ENCODE measurements at places on chromosomes 2 and 18.

- DNase-seq, result peak; percentile 72
Measured at GRCh38 chr2:86337244-86337835, at the start of gene REEP1. Gene REEP1 (minus strand): TSS chr2:86337626. CDS start chr2:86337510, 116 bp downstream.

DNA sequence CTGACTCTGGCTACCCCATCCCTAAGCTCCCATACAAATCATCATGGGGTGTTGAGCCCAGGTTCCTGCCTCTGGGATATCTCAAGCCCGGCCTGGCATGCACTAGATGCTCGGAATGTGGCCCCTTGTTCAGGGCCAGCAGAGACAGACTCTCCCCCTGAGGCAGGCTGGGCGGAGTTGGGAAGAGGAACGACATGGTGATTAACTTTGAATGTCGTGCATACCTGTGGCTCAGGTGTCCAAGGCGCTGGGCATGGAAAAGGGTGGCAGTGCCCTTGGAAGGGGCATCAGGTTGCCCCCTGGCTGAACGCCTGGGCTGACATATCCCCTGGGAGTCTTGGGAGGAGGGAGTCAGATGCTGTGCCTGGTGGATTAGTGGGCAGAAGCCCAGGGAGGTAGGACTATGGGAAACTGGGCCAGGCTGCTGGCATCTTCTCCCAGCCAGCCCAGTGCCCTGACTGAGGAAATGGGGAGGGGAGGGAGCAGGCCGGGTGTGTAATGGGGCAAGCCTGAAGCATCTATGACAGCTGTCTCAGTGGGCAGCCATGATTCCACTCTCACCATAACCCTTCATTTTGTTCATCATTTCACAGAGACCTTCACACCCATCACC is 57.8 kb upstream of the OTOF start:
- no peak for DNase-seq

DNA sequence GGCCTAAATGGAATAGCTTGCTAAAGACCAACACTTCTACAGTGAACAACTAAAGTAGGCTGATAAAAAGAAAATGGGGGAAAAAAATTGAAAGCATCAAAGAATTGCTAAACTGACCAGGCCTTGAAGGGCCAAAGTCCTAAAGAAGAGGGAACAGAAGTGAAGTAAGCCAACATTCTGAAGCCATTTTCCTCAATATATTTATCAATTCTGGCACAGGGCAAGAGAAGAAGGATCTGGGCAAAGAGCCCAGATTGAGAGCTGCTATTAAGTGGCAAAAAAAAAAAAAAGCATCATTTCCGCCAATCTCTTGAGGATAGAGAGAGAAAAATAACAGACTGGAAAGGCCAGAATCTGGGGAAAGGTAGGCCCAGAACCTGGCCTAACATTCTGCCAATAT is 25.7 kb downstream of the FANCL start:
- no peak for DNase-seq

DNA sequence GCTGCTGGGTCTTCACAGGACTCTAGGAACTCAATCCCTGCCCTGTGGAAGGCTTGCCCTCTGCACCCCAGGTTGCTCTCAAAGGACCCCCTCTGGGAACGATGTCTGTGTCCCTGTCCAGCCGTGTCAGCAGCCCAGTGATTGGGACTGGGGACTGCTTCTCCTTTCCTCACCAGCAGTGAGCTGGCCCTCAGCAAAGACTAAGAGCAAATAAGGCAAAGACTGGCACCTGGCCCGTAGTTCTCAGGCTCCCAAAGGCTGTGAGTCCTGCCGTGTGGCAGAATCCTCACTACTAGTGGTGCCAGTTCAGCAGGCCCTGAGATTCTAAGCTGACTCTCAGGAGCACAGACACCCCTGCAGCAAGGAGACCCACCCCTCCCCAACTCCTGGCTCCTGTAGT is 47.8 kb downstream of the TMEM163 start:
- no peak for DNase-seq

- DNase-seq, result no peak
Measured at GRCh38 chr2:446963-447530, 159.2 kb upstream of the ALKAL2 start.

DNA sequence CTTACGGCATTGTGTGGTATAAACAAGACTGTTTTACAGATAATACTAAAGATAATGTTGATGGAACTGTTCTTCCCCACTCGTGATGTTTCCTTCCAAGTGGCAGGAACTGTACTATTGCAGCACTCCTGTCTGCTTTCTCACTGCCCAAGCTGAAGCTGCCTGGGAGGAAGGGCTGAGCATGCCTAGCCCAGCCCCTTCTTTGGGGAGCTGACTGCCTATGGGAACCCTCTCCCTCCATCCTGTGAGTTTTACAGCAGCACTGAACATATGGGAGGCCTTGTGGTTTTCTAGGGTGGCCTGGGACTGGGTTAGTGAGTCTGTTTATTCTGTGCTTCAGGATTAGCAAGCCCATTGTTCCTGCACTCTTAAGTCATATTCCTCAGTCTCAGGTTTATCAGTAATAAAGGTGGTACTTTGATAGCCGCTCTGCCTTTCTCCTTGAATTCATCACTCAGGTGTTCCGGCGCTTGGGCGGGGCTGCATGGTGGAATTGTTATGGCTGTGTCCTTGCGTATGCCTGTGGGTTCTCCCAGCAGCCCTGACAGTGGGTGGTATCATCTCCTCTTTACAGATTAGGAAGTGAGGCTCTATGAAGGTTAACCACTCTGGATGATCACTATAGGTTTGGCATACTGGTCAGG is 379.7 kb downstream of the PTPRM start:
- no peak for DNase-seq

- peak; percentile 31 for DNase-seq
Measured at GRCh38 chr2:151905963-151906632, 77.9 kb upstream of the ARL5A start.

DNA sequence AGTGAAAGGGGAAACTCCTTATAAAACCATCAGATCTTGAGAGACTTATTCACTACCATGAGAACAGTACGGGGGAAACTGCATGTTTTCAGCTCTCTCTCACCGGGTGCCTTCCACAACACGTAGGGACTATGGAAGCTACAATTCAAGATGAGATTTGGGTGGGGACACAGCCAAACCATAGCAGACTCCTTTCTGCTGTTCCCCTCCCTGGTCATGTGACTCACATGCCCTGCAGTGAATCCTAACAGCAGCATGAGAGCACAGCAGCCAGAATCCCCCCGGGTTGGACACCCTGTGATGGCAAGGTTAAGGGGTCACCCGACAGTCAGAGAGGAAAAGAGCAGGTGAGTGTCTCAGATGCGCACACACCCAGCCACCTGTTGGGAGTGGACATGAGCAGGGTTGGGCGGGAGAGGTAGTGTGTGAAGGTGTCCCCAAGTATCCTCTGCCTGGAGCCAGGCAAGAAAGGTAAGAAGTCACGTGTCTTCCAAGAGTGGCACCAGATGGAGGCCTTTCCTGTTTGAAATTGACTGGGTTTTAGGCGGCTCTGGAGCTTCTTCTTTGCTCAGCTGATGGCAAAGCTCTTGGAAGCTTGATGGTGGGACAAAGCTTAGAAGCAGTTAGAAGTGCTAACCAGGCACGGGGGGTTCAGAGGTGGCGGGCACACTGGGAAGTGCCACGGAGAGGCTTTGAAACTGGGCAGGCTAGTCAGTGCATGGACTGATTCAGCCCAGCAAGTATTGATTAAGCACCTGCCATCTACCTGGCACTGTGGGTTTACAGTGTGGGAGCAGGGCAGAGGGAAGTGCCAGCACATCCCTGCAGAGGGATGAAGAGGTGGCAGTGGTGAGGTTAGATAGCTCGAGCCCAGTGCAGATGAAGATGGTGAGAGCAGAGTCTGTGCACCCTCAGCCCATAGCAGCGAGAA is 68.7 kb downstream of the RHOB start:
- DNase-seq, result no peak

- DNase-seq, result no peak
Measured at GRCh38 chr2:137096693-137097092, 331.3 kb downstream of the THSD7B start.

- DNase-seq, result peak; percentile 73
Measured at GRCh38 chr2:85133751-85134254, 611 bp downstream of the TCF7L1 start.

- peak; percentile 69 for DNase-seq
Measured at GRCh38 chr18:63073481-63073880, 246.1 kb downstream of the BCL2 start.

GRCh38 chr2:127428057-127428814 is 10.0 kb downstream of the PROC start:
- no peak for DNase-seq

DNA sequence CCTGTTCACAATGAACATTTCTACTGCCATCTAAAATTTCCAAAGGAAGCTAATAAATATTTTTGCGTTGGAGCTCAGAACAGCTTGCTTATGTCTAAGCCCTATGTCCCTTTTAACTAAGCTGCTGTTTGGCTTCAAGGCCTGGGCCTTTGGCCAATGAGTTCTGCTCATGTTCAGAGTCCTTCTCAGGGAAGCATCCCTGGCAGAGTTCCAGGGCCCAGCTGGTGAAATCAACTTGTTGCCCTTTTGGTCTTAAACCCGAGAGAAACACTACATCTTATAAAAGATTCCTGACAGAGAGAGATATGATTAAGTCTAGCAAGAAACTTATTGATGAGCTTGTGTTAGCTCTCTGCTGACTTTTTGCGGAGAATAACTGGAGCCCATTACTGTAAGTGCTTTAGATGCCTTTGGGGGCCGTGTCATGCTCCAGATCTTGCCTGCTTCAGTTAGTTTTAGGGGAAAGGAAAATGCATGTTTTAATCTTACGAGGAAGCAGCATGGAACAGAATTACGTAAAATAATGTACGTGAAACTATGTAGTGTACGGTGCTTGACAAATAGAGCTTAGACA is 102.5 kb upstream of the NOSTRIN start:
- DNase-seq, result no peak

DNA sequence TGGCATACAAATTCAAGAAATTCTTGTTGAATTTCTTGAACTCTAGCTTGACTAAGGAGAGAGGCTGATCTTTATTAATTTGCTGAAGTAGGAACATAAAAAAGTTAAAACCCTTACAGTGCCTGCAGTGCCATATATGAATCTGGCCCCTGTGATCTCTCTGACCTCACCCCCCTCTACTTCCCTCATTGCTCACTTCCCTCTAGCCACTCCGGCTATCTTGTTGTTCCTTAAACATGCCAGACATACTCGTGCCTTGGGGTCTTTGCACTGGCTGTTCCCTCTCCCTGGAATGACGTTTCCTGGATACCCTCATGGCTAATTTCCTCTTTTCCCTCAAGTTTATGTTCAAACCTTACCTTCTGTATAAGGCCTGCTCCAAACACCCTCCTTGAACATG is 246.3 kb upstream of the SIX2 start:
- DNase-seq, result no peak

DNA sequence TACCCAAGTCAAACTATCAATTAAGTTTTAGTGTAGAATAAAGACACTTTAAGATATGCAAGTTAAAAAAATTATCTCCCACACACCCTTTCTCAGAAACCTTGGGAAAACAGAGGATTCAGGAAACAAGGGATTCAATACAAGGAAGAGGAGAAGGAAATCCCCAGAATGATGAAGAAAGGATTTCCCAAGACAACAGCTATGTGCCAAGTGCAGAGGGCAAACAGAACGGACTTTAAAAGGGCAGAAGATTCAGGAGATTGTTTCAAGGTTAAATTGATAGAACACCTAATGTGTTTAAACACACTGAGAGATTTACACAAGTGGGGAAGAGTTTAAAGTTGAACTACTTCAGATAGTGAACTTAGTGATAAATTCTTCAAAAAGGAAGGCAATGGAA is 71.5 kb upstream of the EPAS1 start:
- no peak for DNase-seq

DNA sequence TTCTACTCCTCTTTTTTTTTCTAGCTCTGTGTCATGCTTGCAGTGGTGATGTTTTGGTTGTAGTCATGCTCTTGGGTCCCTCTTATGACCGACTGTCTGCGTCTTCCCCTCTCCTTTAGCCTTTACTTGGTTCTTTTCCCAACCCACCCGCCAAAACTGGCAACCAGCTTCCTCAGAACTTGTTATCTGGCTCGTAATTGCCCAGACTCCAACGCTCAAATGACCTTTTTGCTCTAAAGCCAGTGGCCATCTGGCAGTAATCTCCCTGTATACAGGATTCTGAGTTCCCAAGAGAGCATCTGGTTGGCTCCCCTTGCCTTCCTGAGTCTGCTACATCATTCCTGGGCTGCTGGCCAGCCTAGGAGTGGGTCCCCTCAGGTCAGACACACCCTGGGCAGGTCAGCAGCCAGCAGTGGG is 147.2 kb downstream of the MGAT5 start:
- DNase-seq, result no peak

DNA sequence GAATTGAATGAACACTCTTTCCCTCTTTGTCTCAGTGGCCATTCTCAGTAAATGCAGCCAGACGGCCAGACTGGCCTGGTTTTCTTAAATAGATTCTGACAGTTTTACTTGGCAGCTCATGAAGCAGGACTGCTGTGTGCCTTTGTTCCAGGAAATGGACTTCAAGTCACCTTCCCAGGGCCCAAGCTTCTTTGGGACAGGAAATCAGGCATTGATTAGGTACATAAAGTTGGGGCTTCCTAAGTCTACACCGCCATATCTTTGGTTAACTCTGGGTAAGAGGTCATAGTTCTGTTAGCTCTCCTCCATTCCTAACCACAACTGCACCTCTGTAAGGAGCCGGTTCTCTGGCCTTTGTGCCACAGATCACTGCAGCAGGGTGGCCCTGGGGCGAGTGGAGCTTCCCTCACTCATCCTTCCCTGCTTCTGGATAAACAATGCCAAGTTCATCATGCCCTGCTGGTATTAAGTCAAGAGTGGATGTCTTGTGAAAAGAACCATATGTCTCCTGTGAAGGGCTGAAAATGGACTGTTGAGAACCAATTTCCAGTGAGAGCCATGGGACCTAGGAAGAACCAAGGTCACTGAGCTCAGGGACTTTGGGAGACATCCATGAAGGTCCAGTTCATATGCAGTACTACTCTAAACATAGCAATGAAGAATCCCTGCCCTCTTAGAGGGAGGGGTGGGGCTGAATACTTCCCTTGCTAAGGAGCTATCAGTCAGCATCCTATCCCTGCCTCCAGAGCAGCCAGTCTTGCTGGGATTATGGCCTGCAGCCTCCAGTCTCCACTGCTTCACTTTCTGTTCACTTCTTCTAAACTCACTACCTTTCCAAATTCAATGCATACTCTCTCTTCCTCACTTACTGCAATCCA is 122.6 kb upstream of the XPO1 start:
- no peak for DNase-seq

DNA sequence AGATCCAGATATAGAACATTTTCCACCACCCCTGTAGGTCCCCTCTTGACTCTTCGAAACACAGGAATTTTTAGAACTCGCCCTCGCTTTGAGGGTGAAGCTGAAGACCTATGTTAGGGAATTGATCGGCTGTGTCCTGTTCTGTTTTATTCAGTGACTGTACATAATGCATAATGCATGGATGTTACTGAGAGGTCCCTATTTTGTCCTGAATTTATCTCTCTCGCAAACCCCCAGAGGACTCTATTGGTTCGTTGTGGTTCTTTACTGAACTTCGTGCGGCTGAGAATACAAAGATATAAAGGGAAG is 431 bp upstream of the EIF5B start:
- no peak for DNase-seq

DNA sequence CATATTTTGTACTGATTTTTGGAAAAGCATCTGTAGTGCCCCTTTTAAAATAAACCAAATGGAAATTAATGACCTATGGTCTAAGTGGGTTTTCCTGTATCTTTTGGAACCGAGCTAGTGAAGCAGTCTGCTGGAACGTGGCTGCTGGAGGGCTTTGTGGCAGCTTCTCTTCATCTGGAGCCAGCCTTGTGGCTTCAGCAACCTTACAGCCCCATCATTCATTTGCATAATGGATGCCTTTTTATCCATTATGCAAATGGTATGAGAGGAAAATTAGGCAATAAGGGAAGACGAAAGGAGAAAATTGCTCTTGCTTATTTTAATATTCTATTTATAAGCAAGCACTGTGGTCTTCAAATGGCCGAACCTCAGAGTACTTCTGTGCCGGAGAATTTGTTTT is 421.0 kb downstream of the PARD3B start:
- no peak for DNase-seq

- no peak for DNase-seq
Measured at GRCh38 chr2:7692657-7693161, 775.5 kb downstream of the RNF144A start.
